Right kidney (tissue), 9 donors: ENCODE measurements at places on chromosomes 7 and 10.

GRCh38 chr10:24723788-24724380, at the start of gene ARHGAP21:
Gene ARHGAP21, minus strand, starts transcription at chr10:24723887. Its CDS starts 1,988 bp downstream, at chr10:24721899.
- DNase-seq = peak; percentile 82

- no peak for DNase-seq
Observed at GRCh38 chr10:112779025-112779770, 170.8 kb upstream of the TCF7L2 start.

DNA sequence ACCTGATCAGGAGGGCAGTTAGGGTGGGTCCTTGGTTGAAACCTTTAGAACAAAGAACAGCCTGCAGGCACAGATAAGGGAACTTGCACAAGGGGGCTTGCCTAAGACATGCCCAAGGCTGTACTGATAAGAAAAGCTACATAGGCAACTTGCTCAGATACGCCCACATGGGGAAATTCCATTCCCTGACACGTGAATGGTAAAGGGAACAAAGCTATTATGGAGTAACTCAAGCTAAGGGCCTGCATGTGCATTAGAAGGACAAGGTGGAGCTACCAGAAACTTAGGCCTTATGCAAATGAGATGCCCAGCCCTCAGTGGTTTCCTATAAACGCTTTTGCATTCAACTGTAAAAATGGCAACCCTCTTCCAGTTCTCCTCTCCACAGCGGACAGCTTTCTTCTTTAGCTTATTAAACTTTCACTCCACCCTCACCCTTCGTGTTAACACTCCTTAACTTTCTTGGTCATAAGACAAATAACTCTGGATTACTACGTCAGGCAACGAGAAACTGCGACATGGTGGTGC, 1192.1 kb upstream of the CELF2 start:
- no peak for DNase-seq

DNA sequence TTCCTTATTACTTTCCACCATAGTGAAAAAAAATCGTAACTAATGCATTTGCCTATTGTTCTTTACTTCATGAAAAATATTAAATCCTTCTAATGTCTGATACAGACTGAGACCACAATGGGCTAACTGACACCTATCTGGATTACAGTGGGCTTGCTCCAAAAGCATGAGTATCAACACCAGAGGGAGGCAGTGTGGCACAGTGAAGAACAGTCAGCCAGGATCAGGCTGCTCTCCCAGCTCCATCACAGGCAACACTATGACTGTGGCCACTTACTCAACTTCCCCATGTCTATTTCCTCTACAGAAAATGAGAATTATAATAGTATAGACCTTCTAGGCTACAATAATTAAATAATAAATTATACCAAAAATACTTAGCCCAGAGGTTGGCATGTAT, 97.2 kb downstream of the SLC25A13 start:
- no peak for DNase-seq

GRCh38 chr10:69477968-69478597, 26.8 kb downstream of the TSPAN15 start:
- no peak for DNase-seq

DNA sequence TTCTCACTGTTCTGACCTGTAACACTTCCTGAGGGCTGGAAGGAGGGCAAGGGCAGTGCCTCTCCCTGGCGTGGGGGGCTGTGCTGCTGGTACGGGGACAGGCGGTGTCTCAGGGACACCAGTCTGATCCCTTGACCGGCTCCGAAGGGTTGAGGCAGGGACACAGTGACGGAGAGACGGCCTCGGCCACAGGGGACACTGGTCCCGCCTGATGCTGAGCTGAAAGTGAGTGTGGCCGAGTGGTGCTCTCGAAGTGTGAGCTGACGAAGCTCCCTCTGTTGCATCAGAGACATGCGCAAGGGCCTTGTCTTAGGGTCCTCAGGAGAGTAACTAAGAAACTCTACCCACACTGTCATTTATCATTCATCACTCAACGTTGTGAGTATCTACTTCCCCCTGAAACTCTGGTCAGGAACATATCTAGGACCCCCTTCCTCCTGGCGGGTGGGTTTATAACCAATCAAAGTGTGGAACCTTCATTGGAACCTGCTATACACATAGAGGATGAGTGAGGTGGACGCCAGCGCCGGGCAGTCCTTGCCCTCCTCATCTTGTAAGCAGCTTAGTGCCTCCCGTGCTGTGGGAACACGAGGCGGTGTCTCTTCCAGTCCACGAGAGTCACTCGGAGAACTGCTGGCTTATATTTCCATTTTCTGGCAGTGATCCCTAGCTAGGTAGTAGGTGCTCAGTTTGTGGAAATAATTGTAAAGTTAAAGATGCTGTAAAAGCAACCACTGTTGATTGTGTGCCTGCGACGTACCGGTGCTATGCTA, 283.1 kb downstream of the DNAJB6 start:
- no peak for DNase-seq

DNA sequence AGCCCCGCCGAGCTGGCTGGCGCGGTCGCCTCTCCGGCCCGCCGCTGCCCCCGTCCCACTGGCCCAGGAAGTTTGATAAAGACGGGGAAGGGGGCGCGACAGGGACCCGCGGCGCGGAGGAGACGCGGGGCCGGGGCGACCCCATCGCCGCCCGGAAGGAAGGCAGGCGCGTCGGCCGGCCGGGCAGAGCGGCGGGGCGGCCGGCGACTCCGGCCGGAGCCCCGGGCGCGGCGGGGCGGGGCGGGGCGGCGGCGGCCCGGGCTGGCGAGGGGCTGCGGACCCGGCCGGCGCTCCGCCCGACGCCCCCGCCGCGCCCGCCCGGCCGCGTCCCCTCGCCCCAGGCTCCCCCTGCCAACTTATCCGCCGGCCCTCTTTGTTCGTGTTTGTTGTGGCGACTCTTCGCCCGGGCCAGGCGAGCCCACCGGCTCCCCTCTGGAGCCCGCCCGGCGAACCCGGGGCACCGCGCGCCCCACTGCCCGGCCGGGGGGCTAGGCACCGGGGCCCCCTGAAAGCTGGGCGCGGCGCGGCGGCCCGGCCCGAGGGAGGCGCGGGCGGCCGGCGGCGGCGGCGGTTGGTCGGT, 571 bp downstream of the KDM7A start:
- DNase-seq = no peak

DNA sequence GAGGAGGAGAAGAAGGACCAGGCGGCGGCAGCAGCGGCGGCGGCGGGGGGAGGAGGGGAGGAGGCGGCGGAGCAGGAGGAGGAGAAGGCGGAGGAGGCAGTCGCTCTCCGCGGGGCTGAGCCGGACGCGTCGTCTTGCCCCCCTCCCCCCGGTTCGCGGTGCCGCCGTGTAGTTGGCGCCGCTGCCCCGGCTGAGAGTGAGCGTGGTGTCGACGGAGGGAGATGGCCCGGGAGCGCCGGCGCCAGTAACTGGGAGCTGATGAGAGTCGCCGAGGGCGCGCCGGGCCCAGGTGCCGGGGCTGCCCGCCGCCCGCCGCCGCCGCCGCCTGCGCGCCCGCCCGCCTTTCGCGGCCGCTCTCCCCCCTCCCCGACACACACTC, 257 bp downstream of the WAC start:
- DNase-seq = peak; percentile 73

DNA sequence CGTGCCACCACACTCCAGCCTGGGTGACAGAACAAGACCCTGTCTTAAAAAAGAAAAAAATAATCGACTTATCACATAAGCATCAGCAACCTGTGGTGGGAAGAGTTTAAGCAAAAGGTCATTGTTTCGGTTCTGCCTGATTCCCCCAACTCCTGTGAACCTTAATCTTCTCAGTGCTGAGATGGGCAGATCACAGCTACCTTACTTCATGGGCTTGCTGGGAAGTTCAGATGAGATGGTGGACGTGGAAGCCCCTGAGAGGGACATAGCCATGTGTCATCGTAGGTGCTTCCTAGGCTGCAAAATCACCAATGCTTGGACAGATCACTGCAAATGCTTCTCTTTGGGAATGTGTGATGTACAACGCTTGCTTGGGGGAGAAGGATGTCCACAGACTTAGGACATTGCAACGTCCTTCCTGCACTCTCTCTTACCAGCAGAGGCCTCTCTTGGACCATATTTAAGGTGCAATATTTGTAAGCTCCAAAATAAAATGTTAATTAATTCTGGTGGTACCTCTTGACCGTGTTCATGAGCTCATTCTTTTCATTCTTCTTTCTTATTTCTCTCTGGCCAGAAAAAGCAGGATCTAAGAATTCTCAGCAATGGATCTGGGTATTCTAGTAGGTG, 8.6 kb downstream of the GJD4 start:
- no peak for DNase-seq

DNA sequence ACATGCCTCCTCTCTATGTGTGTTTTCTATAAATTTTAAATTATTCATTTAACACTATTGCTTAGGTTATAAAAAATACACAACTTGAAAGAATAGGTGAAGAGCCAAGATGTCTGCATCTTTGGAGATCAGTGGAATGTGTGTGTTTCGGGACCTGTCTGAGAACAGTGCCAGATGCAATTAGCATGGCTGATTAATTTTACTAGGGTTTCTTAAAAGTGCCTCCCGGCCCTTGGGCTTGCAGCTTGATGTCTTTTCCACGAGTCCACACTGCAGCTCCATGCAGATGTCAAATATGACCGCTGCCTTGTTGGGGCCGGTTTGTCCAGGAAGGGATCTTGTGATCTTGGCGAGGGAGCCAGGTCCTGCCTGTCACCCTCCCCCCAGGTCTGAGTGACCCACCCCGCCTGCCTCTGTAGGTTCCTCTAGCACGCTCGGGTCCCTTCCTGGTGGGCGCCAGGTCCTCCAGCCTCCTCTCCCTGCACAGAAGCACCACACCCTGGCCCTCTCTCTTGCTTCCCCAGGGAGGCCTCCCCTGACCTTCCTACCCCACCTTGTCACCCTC, 20.7 kb downstream of the LHPP start:
- no peak for DNase-seq

DNA sequence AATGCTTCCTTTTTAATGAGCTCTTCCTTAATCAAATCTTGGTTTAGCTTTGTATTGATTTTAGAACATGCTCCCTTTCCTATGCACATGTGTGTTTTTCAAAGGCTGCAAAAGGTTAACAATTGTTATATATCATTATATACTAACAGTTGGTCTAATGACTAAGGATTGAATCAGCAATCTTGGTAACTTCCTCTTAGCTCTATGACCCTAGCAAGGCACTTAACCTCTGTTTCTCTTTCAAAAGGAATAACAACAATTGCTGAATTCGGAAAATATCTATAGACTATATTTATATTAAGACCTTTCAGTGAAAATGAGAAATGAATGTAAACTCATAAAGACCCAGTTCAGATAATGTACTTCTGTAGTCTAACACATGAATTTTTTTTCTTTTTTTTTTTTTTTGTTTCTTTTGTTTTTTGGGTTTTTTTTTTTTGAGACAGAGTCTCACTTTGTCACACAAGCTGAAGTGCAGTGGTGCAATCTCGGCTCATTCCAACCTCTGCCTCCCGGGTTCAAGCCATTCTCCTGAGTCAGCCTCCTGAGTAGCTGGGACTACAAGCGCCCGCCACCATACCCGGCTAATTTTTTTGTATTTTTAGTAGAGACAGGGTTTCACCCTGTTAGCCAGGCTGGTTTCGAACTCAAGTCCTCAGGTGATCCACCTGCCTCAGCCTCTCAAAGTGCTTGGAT, 48.8 kb downstream of the HOXA1 start:
- no peak for DNase-seq

DNA sequence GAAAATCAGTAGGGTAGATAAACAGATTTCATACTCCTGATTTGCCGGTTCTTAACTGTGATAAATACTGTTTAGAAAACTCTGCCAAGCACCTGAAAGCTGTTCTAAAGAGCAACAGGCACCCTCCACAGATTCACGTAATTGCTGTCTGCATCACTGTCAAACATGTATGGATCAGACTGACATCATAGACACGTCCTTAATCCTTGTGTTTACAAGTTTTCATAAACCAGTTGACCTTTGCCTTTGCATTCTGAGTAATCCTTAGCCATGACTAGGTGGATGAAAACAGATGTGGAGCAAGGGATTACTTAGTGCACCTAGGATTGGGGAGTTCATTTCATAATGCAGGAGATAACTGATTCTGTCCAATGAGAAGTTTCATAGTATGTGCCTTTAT, 41.6 kb downstream of the SLC39A12 start:
- DNase-seq = no peak

DNA sequence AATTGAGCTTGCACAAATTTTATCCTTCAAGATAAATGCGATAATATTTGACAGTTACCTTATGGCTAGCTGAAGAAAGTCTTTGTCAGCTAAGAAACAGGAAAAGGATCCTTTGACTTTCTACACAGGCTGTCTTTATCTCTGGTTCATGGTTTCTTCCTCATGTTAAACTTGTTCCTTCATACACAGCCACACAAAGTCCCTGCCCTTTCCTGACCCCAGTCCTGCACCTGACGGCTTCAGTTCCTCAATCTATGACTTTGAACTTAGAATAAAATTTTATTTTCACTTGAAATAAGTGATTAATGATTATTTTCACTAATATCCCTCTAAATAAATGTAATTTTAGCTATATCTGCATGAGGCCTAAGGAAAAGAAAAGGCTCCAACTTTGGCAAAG, 77.8 kb upstream of the PRSS1 start:
- DNase-seq = no peak

GRCh38 chr7:27897001-27897400, 157.0 kb downstream of the TAX1BP1 start:
- DNase-seq = no peak

GRCh38 chr7:67771846-67772605, 775.4 kb downstream of the TYW1 start:
- DNase-seq = no peak

- DNase-seq = no peak
Observed at GRCh38 chr7:5636446-5636835, 145.0 kb downstream of the RNF216 start.

GRCh38 chr7:129008645-129009414, 46.1 kb downstream of the TNPO3 start:
- no peak for DNase-seq

DNA sequence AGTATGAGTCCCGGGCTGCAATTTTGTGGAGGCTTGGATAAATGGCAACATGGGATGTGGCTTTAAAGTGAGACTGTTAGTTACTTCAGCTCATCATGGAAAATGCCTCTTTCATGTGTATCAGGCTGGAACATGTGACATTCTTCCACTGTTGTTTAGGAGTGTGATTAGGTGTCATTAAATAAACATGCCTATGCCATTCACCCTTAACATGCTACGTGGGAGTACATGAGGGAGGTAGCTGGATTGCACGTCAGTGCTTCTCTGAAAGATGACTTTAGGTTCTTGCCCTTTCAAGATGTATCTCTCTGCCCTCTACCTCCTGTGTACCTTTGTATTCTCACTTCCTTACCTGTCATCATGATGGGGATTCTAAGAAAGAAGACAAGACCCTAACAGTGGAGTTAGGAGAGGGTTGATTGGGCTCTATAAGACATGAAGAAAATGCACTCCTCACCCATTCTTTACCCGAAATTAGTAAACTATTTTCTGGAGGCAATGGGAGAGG, 8.9 kb downstream of the AKR1E2 start:
- no peak for DNase-seq

DNA sequence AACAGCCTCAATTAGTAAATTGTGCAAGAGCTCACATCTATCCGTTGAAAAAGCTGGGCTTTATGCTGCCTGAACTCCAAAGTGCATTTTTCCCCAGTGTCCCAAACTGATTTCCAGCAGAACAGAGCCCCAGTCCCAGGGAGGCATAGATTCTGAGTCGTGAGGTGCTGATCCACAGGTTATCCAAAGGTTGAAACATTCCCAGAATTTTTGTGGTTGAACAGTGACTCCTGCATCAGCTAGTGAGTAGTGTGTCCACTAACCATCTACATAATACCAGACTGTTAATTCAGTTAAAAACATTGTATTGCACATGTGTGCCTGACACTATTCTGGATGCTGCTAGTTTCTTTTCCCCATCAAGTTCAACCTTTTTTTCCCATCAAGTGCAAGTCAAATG, 761.5 kb downstream of the GATA3 start:
- no peak for DNase-seq
